ENCODE measurements at places on chromosomes 3 and 15.

DNA sequence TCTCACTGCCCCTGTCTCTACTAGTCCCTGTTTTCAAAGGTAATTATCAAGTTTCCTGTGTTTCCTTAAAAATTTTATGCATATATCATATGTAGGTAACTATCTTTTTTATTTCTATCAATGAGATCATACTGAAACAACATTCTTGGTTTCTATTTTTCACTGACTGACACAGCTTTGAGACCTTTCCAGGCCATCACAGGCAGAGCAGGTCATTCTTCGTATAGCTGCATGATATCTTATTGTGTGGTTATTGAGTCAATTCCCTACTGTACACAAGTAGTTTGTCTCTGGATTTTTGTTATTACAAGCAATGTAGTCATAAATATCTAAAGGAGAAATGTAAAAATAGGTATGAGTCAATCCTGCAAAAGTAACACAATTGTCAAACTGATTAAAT, 169.6 kb downstream of the CFAP20DC start:
- no peak for DNase-seq

DNA sequence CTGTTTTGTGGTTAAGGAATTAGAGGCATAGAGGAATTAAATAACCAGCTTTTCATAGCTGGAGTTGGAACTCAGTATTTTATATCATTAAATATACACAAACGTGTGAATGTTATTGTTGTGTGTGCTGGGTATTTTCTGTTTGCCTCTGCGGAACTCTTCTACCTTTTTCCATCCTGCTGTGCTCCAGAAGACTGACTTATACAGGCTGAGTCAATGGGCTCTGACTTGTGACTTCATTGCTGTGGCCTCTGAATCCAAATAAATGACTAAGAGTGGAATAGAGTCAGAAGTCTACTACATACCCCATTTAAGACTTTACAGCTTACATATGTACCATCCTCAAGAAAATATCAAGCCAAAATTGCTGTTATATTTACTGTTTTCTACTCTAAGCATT, 17.6 kb downstream of the ARIH1 start:
- no peak for DNase-seq

- DNase-seq, result no peak
Measured at GRCh38 chr3:81734742-81735141, 26.7 kb downstream of the GBE1 start.

- no peak for DNase-seq
Measured at GRCh38 chr3:128033102-128033501, 19.1 kb upstream of the SEC61A1 start.

DNA sequence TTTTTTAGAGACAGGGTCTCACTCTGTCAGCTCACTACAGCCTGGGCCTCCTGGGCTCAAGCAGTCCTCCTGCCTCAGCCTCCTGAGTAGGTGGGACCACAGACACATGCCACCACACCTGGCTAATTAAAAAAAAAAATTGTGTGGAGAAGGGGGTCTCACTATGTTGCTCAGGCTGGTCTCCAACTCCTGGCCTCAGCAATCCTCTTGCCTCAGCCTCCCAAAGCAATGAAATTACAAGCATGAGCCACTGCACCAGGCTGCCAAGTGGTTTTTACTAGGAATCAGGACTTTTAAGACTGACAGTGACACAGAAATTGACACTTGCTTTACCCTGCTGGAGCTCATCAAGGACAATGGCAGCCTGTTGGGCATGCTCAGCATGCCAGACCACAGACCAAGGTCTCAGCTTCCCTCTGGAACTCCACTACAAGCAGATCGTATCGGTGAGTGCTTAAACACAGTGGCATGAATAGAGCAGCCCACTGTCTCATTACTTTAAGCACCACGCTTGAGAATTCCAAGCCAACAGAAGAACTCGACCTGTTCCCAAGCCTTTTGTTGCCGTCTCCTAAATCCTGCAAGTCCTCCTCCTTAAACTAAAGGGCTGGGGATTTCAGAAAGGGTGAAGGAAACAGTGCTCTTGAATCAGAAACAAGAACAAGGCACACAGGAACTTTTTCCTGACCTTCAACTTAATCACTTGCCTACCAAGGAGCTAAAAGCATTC, 41.4 kb downstream of the EOMES start:
- no peak for DNase-seq

- no peak for DNase-seq
Measured at GRCh38 chr15:82847703-82848102, 38.3 kb downstream of the WHAMM start.

- DNase-seq, result no peak
Measured at GRCh38 chr3:129608087-129608935, 1.8 kb upstream of the PLXND1 start.

DNA sequence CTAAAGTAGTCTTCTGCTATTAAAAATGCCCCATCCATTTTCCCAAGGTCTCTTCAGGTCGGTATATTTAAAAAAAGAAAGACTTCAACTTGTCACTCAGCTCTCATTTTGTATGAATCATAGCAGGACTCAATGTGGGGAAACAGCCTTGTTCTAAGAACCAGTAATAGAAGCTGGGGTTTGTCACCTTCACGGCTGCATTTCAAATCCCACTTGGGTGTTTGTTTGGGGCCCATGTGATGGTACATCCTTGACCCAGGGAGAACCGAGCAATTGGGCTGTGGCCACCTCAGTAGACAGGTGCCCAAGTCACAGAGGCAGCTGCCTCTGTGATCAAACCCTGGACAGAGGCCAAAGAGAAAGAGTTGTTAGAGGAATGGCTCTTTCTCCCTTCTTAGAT, 70.3 kb upstream of the ARL8B start:
- DNase-seq, result no peak

DNA sequence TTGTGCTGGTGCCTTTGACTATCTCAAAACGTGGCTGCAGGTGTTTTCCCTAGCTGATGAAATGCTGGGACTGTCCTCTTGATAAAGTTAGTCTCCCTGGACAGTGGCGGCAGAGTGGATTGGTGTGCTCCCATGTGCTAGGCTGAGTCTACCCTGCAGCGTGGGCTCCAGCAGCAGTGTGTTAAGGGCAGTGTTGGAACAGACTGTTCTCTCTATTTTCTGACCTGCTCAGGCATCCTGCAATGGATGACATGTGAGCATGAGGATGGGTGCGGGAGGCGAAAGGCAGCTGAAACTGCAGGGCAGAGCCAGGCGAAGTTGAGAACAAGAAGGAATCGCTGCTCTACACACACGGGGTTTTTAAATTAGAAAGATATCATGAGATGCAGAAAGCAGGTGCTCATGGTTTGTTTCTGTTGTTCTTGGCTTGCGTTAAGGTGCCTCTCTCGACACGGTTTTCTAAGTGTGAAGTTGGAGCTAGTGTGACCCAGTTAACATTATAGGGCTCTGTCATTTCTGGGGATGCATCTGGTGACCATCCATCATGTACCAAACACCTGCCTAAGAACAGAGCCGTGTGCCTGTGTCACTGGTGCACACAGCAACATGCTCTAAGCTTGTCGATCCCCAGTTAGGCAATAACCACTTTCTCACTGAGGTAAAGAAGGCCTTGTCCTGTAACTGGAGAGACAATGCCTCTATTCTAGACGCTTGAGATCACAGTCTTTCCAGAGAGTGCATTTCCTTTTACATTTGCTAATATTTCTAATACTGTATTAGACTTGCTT, 44.3 kb downstream of the SLCO3A1 start:
- no peak for DNase-seq

- DNase-seq, result no peak
Measured at GRCh38 chr3:11164607-11165006, 10.3 kb downstream of the HRH1 start.

GRCh38 chr3:5657106-5657505, 469.6 kb downstream of the EDEM1 start:
- DNase-seq, result no peak

DNA sequence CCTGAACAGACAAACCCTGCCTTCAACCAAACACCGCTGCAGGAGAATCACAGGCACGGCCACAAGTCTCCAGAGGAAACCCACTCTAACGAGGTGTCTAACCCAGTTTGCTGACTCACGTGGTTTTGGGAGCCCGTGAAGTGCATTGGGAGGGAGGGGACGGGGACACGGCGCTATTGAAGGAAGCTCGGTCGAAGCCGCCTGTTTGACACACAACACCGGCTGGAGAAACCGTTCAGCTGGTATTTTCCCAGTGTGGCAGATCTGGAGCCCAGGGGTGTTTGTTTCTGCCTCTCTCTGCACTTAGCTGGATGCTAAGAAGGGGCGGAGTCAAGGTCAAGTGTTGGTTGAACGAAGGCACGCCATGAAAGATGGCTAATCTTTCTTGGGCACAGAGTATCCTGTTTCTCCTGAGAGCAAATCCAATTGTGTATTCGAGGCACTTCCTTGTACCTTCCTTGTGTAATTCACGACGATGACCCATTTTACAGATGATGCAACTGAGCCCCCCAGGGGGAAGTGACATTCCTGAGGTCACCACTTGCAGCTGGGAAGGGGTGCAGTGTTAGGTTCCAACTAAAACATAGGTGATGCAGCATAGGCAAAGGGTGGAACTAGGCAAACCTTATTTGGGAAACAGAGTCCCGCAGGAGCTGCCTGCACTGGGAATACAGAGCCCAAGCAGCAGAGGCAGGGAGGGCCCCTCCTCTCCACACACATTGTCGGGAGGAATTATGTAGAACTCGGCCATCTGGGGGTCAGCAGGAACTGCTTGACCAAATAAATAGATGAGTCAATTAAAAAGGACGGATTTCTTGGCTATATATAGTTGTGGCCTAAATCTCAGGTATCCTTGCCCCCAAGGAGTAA, 22.5 kb downstream of the SLC6A6 start:
- peak; percentile 56 for DNase-seq

DNA sequence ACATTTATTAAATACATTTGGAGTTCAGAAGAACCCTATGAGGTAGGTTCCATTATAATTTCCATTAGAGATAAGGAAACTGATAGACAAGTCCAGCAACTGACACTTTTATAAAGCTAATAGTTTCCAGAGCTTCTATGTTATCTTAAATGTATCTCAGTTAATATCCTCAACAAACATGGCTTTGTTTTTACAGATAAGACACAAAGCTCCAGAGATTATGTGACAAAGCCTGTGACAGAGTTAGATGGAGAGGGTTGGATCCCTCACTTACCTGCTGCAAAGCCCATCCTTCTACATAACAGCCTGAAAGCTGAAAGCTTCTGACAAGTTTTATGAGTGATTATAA, 473 bp upstream of the COMMD2 start:
- DNase-seq, result no peak

DNA sequence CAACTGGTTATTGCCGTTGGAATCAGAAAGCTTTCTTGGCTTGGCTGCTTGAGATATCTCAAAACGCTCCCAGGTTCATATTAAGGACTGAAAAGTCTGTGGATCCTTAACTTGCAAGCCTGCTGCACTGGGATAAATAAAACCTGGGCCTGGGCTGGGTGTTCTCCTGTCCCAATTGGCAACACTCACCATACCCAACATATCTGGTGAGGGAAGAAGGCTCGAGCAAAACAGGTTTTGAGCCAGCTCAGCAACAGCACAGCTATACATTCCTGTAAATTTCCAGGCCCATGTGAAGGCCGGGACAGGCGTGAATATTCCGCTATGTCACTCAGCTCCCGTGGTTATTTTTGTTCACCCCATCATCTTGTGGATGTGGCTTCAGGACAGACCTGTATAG, 169.0 kb upstream of the BCL6 start:
- DNase-seq, result no peak

- no peak for DNase-seq
Measured at GRCh38 chr3:43882976-43883680, 192.4 kb downstream of the ABHD5 start.

GRCh38 chr15:67719330-67719959, 105.9 kb upstream of the SKOR1 start:
- no peak for DNase-seq

- DNase-seq, result no peak
Measured at GRCh38 chr15:59223736-59224135, 17.1 kb downstream of the LDHAL6B start.

GRCh38 chr15:80160570-80161156, 7.9 kb downstream of the FAH start:
- DNase-seq, result no peak

DNA sequence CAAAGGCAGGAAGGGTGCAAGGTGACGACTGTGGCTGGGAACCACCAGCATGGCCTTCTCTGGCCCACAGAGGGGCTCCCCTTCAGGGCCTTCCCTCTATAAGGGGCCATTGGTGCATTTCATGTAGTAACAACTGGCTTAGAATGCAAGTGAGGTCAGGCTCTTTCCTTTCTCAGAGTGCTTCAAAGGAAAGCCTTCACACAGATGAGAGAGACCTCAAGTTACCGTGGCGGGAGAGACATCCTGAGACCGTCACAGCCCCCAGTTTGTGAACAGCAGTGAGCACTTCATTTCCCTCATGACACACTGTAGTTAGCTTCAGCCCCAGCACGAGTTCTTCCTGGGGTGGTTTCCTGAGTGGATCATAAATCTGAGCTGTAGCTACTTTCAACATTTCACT, 96.6 kb upstream of the LIMD1 start:
- peak; percentile 39 for DNase-seq

DNA sequence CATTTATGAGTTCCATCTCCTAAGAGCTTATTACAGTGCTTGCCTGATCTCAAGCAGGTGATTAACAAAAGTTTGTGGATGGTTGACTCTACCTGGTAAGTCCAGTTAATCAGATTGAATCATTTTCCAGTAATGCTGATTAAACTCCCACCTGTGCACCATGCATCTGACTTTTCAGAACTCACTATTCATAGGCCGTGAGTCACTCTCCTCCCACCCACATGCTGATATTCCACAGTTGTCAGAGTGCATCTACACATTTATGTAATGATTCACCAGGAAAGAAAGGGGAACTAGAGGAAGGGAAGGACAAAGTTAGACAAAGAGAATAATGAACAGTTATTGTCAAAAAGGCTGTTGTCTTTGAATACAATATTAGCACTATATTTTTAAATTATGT, 106.2 kb upstream of the UBE3A start:
- no peak for DNase-seq

- DNase-seq, result no peak
Measured at GRCh38 chr3:81920816-81921215, 159.4 kb upstream of the GBE1 start.

GRCh38 chr3:116140100-116140689, 305.1 kb downstream of the LSAMP start:
- DNase-seq, result no peak

DNA sequence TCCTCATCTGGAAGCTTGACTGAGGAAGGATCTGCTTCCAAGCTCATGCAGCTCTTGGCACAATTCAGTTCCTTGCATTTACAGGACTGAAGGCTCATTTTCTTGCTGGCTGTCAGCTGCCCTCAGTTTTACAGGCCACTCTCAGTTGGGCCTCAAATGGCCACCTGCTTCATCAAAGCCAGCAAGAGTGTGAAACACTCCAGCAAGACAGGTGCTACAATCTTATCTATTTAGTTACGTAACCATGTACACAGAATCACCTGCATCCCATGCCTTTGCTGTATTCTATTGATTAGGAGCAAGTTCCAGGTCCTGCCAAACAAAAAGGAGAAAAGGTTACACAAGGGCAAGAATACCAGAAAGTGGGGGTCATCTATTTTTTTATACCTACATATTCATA, 40.8 kb downstream of the RHCG start:
- no peak for DNase-seq

DNA sequence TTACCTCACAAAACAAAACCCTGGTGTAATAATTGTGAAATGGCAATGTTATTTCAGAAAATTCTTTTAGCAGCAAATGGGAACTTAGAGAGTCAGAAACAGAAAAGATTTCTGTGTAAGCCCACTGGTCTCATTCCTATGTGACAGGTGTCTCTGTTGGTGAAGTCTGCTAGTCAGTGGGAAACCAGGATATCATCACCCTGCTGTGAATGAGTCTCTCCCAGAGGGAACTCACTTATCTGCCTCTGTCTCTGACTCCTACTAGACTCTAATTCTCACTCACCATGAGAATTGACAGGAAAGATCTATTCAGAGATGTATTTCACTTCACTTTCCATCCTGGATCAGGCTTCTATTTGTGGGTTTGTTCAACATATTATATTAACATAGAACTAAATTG, 266.0 kb downstream of the EPHA3 start:
- DNase-seq, result no peak

- no peak for DNase-seq
Measured at GRCh38 chr3:182713111-182713510, 80.2 kb upstream of the ATP11B start.

All from activated T-cell treated with anti-CD3 and anti-CD28 coated beads, Interleukin-2, amount 50 U/mL, for 1 hour (primary cell).